ENCODE measurements at places on chromosomes 6 and 20.

DNA sequence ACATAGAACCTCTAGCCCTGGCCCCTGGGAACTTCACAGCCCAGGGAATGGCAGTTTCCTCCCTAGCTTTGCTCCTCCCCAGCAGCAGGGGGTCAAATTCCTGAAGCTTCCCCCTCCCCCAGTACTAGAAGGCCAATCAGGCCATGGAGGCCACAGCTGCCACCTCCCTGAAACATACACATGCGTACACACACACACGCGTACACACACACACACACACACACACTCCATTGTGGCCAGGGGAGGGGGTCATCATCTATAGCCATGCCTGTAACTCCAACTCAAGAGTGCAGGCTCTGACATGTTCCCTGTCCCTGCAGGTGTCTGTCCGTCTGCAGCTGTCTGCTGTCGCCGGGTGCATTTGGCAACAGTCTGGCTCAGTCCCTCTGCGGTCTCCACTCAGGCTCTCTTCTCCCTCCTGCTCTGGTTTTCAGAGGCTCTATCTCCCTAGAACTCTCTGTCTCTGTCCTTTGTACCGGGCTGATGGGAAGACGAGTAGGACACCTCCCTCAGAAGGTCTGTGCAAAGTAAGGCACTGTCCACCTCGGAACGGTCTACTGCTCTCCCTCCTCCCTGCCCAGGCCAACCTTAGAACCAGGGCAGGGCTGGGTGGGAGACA, 1.4 kb downstream of the LRFN2 start:
- DNase-seq, result no peak
- no peaks in the 10 kb centered on the region for H3K36me3 ChIP-seq
- H3K27ac ChIP-seq, result no peak overlapping the region
- peaks cover 56% of the 10 kb centered on the region for H3K27me3 ChIP-seq
- H3K4me3 ChIP-seq, result no peak overlapping the region

DNA sequence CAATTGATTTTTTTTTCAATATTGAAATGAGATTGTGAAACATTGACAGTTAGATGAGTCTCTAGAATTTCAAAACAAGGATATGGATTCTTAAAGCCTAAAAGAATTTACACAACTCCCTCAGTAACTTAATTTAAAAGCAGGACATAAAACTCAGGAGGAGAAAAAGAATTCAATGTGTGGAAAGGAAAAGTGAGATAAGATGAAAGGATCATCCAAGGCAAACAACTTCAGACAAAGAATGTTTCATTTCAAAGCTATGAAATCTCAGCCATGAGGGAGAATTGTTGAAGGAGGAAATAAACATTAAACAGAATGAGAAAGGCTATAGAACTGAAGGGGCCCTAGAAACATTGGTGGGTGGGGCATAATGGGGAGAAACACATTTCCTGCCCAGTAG, 191.7 kb upstream of the NOX3 start:
- H3K27me3 ChIP-seq, result no peaks in the 10 kb centered on the region
- H3K4me3 ChIP-seq, result no peak overlapping the region
- H3K27ac ChIP-seq, result no peak overlapping the region
- H3K36me3 ChIP-seq, result no peaks in the 10 kb centered on the region

DNA sequence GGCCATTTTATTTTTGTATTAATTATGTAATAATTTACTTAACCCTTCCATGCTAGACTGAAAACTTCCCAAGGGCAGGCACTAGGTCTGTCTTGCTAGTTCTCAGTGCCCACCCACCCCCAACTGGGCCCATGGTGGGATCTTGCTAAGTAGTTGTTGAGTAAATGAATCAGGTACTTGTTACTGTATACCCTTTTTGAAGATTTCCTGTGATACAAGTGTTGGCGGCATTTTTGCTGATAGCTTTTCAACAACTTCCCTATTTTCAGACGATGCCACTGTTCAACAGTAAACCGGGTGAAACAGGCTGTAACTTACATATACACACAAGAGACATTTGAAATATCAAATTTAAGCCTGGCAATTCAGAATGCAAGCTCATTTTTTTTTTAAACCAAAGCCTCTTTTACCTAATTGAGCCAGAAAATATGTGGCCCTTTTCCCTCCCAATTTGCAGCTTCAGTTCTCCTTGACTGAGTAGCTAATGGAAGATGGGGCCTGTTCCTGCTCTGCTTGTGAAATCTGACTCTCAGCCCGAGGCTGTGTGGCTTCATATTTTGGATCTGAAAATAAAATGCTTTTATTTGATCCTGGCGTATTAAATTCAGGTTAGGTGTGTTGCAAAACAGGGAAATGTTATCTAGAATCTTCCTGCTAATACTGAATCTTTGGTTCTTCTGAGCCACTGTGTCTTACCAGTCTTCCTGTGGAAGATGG, 288.3 kb downstream of the NRN1 start:
- no peak overlapping the region for H3K4me3 ChIP-seq
- DNase-seq, result no peak
- no peaks in the 10 kb centered on the region for H3K4me1 ChIP-seq

GRCh38 chr6:152634773-152635172, 2.4 kb downstream of the SYNE1 start:
- peaks cover 45% of the 10 kb centered on the region for H3K27me3 ChIP-seq
- no peaks in the 10 kb centered on the region for H3K36me3 ChIP-seq
- no peak for DNase-seq
- no peak overlapping the region for H3K4me3 ChIP-seq

GRCh38 chr20:25025091-25025861, 32.7 kb downstream of the ACSS1 start:
- H3K27me3 ChIP-seq, result no peaks in the 10 kb centered on the region
- no peaks in the 10 kb centered on the region for H3K4me1 ChIP-seq
- H3K4me3 ChIP-seq, result no peak overlapping the region
- no peak for DNase-seq

DNA sequence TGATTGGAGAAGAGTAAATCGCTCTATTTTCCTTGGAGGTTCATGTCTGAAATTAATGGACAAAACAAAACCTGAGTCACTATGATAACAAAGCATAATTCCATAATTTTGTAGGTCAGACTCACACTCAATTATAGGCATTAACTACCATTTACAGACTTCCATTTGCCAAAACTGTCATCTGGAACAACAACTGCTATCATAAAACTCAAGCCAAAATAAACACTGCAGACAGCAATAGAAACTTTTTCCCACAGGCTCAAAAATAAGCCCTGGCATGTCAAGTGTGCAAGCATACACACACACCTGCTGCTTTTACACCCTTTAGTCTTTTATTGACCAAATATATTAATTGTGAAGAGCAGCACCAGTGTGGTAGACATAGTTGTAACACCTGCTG, 7.1 kb downstream of the MRPS10 start:
- H3K4me3 ChIP-seq, result no peak overlapping the region
- no peak for DNase-seq
- H3K27ac ChIP-seq, result no peak overlapping the region
- no peaks in the 10 kb centered on the region for H3K4me1 ChIP-seq

GRCh38 chr6:31529329-31530150, 778 bp downstream of the MCCD1 start:
- no peaks in the 10 kb centered on the region for H3K27me3 ChIP-seq
- no peak for DNase-seq
- H3K36me3 ChIP-seq, result peaks cover 43% of the 10 kb centered on the region
- H3K4me1 ChIP-seq, result no peaks in the 10 kb centered on the region
- H3K27ac ChIP-seq, result peak overlapping the region; percentile 47

DNA sequence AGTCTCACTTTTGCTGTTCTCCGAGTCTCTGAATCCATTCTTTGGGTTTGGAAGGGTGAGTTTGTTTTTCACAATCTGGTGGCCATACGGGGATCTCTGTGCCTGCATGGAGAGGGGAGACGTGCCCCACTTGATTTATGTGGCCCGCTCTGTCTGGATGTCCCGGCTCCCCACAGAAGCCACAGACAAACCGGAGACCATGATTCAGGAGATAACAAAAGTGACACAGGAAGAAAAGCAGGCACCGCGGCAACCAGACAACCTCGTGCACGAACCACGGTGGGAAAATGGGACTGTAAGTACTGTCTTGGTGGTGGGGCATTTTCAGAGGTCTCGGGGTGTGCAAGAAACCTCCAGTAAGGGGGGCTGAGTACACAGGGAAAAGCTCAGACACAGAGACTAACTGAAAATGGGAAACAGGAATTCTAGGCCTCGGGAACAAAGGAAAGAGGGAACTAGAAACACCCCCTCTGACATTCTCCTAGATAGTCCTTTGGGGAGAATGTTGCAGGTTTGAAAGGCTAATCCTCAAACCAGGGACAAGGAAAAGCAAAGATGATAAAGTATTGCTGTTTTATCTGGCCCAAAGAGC, 22.1 kb upstream of the ZNF318 start:
- no peak for DNase-seq
- peaks cover 38% of the 10 kb centered on the region for H3K4me1 ChIP-seq
- H3K27ac ChIP-seq, result peak overlapping the region; percentile 16
- no peaks in the 10 kb centered on the region for H3K27me3 ChIP-seq
- H3K4me3 ChIP-seq, result no peak overlapping the region

- DNase-seq, result peak; percentile 65
- no peak overlapping the region for H3K27ac ChIP-seq
- H3K36me3 ChIP-seq, result no peaks in the 10 kb centered on the region
- no peaks in the 10 kb centered on the region for H3K27me3 ChIP-seq
- H3K4me3 ChIP-seq, result no peak overlapping the region
Measured at GRCh38 chr6:134123666-134124208, 71.3 kb upstream of the SLC2A12 start.

DNA sequence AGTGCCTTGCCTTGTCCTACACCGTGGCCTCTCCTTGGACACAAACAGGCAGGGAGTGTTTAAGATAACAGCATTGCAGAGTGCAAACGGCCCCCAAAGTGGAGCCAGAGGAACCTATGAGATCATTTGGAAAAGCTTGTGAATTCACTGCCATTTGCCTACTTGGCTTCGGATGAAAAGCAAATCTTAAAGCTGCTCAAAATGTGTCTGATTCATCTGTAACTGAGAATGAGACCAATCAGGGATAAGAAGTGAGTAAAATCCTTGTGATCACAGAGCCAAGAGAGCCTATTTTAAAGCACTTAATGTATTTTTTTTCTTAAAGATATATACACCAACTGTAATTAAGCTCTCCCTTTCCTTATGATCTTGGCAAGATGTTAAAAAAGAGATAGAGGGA, 65.7 kb upstream of the BACH2 start:
- no peak overlapping the region for H3K4me3 ChIP-seq
- no peak overlapping the region for H3K27ac ChIP-seq
- no peak for DNase-seq

DNA sequence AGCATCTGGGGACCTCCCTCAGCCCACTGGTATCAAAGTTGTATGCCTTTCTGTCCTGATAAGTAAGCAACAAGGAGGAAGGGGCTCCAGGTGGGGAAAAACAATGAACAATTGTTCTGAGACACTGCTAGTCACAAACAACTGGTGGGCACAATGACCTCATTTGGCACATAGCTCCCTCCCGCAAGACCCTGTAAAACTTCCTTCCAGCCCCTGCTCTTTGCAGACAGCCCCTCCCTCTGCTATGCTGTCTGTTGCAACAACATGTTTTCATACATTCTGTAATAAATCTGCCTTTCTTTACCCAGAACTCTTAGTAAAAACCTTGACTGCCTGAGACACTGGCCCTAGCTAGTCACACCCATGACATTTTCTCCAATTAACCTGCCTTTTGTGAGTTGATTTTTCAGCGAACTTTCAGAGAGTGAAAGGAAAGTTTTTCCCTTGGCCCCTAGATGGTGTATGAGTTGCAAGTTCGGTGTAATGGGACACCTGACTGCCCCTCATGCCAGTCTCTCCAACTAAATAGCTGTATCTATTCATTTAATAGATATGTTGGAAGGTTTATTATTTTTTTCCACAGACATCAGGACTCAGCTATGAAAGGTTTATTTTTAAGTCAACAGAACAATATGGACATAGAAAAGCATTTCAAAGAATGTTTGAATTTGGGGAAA, 142.3 kb upstream of the SLC22A16 start:
- DNase-seq, result no peak
- H3K36me3 ChIP-seq, result peaks cover 2% of the 10 kb centered on the region
- no peaks in the 10 kb centered on the region for H3K27me3 ChIP-seq
- H3K4me1 ChIP-seq, result peaks cover 16% of the 10 kb centered on the region
- peak overlapping the region; percentile 38 for H3K27ac ChIP-seq

DNA sequence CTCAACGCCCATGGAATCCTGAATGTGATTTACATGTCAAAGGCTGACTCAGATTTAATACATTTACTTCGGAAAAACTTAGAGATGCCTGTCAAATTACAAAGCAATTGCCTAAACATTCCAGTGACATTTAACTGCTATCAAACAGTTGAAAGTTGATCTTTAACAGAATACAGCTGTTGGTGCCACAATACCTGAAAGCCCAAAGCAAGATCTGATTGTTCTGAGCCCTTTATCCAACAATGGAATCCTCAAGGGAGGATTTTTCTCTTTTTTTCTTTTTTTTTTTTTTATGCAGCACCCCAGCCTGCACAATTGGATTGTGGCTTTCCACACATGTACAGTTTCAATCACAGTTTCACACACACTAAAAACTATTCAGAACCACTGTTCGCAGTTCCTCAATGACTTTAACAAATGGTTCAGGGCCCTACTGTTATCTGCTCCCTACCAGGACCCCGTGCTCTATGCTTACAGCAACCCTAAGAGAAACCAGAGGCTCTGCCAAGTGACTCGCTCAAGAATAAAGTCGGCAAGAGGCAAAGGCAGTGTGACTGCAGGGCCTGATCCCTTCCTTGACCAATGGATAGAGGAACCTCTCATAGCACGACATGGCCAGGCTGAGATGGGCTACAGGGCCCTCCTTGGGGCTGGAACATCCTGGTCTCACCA, 33.3 kb downstream of the EPB41L2 start:
- H3K4me1 ChIP-seq, result no peaks in the 10 kb centered on the region
- H3K4me3 ChIP-seq, result no peak overlapping the region
- no peaks in the 10 kb centered on the region for H3K27me3 ChIP-seq
- peak; percentile 12 for DNase-seq
- no peak overlapping the region for H3K27ac ChIP-seq

DNA sequence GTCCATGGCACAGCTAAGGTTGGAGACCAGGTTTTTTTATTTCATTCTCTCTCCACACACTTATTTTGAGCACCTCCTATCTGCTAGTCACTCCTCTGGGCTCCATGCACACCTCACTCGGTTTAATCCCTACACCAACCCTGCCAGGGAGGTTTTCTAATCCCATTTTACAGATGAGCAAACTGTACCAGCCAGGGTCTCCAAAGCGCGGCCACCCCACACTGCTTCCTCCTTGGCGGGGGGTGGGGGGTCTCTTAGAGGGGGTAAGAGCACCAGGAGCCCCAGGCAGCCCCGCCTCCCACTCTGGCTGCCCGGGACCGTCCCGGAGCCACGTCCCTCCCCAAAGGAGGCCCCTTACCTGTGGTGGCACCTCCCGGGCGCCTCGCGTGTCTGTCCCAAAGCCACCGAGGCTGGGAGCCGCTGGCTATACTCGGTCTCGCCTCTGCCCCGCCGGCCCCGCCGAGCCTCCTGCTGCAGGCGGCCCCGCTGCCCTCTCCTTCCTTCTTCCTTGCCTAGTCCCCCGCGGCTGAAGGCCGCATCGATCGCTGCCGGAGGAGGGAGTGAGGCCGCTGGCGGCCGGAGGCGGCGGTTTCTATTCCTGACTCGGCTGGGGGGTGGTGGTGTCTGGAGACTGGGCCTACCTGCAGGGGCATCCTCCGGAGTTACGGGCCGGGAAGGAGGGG, at the start of gene KCNS1:
Gene KCNS1, minus strand, starts transcription at position 565 of the 683 bp plus-strand sequence. CDS start 1,891 bp downstream, outside the sequence.
- no peaks in the 10 kb centered on the region for H3K36me3 ChIP-seq
- H3K4me1 ChIP-seq, result no peaks in the 10 kb centered on the region
- DNase-seq, result peak; percentile 49
- H3K4me3 ChIP-seq, result no peak within 1 kb of the TSS
- H3K27me3 ChIP-seq, result peaks cover 56% of the 10 kb centered on the region

Measured in cardiac muscle cell (in vitro differentiated cells and primary cell).